Stimulated activated CD4-positive, alpha-beta T cell treated with anti-CD3 and anti-CD28 coated beads, Interleukin-2, amount 100 ng/mL, for 4 hours (primary cell): ENCODE measurements at places on chromosomes 5 and 9.
A peak's percentile ranks its signal among the peaks of the same experiment; 100 is the strongest.

DNA sequence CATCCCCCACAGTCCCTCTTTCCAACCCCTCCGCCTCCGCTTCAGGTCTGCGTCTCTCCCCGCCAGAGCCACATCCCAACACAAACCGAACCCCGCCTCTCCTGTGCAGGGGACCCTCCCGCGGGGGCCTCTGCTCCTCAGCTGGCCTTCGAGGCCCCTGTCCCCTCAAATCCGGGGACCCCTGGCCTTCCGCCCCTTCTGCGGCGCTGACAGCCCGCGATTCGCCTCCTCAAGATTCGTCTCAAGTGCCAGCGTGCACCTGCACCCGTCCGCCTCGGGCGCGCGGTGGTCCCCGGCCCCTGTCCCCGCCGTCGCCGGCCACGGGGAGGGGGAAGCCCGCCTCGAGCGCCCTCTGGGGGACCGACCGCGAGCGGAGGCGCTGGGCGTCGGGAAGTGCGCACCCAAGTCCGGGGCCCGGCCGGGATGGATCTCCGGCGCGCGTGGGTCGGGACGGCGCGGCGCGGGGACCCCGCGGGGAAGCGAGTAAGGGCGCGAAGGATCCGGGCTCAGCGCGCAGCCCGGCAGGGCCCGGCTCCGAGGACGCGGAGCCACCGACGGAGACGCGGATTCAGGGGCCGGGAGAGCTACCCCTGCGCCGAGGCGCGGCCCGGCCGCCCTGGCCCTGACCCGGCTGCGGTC lies 623 bp downstream of the FLT4 start:
- DNase-seq, result no peak

DNA sequence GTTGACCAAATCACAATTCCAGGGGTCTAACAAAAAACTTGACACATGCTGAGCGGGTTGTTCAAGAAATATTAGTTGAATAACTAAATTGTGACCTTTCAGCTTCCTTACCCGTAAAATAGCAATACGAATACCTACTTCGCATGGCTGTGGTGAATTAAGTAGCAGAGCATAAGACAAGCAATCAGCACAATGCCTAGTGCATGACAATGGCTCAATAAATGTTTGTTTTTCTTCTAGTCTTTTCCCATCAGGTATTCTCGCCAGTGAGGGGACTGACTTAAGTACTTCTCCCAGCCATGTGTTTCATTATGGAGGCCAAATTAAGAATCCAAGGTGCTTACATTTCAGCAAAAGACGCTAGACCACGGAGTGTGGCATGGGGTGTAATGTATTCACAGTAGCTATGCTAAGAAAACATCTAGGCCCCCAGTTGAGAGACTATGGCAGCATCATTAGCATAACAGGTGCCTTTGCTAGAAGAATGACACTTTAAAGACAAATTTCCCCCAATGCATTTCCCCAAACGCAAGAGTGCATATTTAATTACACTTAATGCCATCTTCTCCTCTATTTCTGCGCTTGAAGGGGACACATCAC lies 145.9 kb downstream of the ASTN2 start:
- DNase-seq, result no peak

DNA sequence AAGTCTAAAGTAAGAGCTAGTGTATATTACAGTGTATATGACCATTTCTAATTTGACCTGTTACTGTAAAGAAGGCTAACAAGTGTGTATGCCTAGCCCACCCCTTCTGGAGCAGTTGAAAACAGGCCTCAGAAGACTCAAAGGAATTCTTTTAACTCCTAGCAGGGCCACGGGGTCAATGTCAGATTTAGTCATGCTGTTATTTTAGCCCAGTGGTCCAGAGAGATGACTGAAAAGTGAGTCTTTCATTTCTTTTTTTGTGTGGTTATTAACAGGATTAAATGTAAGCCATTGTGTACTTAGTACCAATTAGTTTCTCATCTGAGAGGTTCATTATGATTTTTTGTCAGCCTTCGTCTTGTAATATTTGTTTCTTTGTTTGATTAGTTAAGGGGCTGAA lies 24.4 kb downstream of the ZCCHC7 start:
- no peak for DNase-seq

GRCh38 chr5:132134384-132134783 lies 60.8 kb downstream of the CSF2 start:
- DNase-seq, result no peak

GRCh38 chr5:14607104-14607503 lies 25.5 kb downstream of the OTULINL start:
- no peak for DNase-seq

DNA sequence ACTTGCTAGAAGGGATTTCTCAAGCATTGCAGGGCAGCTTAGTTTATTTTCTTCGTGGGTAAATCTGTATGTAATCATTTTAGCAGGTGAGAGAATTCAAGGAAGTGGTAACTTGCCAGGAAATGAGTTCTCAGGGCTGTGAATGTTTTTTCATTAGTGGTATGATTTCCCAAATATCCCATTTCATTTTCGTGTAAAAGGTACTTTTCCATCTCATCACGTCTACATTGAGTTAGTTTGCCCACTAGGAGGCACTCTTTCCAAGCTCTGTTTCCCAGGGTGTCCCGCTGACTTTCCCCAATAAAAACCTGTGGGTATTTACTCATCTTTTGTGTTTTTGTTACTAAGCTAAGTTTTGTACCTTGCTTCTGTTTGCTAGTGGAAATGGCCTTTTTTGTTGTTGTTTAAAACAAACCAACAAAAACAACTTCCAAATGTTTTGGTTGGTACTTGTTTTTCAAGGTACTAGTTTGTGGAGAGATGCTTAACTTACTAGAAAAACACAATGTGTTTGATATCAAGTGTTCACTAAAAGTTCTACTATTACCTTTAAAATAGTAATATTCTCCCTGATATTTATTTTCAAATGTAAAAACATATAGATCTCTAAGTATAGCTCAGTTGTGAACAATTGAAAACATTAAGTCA lies 373.6 kb downstream of the ADGRV1 start:
- peak; percentile 10 for DNase-seq

DNA sequence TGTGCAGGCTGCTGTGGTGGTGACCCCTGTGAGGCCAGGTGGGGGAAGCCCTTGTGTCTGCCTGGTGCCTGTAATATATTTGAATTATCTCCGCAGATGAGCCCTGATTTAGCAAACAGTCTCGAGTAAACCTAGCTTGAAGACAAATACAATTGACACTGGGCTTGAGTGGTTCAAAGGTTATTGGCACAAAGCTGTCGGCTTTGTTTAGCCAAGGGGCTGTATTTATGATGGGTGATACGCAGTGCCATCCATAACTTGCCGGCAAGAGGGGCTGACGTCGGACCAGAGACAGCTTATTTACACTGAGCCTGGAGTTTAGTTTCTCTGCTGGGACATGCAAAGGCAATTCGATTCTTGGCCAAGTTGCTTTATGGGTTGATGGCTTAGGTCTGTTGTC lies 20.0 kb upstream of the PITX1 start:
- no peak for DNase-seq

GRCh38 chr5:168324859-168325630 lies 33.6 kb downstream of the WWC1 start:
- no peak for DNase-seq

- no peak for DNase-seq
Measured at GRCh38 chr5:165039748-165040147, 1534.3 kb downstream of the MAT2B start.

GRCh38 chr9:125529107-125529506 lies 177.9 kb downstream of the MAPKAP1 start:
- no peak for DNase-seq

GRCh38 chr5:139482050-139482889 lies at the start of gene STING1:
Gene STING1, minus strand, starts transcription at chr5:139482758. Its CDS starts 1,054 bp downstream, at chr5:139481704.
- DNase-seq, result peak; percentile 21

DNA sequence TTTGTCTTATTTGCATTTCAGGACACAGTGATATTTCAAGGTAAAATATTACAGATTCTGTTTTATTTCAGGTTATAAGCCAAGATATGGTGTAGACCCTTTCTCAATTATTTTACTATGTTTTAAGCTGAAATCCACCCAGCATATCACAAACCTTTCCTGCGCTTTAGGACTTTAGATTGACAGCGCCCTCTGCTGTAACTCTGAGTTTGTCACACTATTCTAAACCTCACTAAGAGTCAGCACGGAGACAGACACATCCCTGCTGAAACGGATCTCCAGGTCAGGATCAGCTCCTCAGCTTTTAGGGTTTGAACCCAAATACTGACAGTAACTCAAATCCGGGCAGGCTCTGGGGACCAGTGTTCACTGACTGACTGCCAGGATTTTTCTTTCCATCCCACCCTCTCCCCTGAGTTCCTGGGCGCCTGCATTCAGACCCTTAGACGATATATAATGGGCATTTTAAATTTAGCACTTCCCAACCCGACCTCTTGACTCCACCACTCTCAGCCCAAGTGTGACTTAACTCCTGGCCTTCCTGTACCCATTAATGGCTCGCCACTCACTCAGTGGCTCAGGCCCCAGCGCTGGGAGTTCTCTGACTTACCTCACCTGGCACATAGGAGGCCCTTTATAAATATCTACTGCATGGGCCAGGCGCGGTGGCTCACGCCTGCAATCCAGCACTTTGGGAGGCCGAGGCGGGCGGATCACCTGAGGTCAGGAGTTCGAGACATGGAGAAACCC lies 33.5 kb downstream of the TLX3 start:
- DNase-seq, result no peak

DNA sequence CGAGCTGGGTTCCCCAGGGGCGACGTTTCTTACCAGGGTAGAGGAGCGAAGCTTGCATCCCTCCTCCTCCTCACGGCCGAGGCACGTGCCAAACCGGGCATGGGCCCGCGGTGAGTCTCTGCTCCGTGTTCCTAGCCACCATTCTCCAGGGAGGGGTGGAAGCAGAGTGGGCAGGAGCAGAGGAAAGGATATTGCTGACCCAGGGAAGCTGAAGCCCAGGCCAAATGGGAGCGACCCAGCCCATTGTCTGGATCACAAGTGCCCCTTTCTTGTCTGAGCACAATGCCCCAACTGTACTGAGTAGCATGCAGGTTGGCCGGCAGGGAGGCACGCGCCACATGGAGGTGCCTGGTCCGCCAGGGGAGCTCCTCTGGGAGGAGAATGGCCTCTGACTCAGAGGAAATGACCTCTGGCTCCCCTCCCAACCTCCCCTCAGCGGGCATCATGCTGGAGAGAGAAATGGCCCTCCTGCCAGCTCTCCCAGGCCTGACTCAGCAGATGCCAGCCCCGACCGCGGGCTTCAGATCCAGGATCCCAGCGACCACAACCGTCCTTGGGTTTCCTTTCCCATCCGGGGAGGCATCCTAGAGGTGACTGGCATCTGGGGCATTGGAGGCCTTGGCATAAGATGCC lies 1.1 kb downstream of the PRR7 start:
- no peak for DNase-seq

- DNase-seq, result no peak
Measured at GRCh38 chr9:80158131-80158530, 586.4 kb downstream of the TLE4 start.

- no peak for DNase-seq
Measured at GRCh38 chr9:73269430-73270101, 117.9 kb downstream of the ANXA1 start.

GRCh38 chr5:134133188-134133994 lies 18.9 kb downstream of the TCF7 start:
- no peak for DNase-seq

DNA sequence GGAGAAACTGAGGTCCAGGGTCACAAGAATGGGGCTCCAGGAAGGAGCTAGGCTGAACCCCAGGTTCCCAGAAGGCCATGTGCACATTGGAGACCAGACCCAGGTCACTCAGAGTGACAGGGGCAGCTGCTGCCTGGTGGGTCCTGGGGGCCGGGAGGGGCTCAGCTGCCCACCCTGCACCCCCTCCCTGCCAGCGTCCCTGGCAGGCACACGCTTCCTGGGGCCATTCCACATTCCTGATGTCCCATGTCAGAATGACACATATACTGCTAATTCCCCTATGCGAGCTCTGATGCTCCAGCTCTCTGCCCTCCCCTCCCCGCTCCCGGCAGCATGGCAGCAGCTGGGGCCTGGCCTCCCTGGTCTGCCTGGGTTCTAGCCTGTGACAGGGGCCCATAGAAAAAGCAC lies 14.0 kb downstream of the FGFR4 start:
- DNase-seq, result no peak

DNA sequence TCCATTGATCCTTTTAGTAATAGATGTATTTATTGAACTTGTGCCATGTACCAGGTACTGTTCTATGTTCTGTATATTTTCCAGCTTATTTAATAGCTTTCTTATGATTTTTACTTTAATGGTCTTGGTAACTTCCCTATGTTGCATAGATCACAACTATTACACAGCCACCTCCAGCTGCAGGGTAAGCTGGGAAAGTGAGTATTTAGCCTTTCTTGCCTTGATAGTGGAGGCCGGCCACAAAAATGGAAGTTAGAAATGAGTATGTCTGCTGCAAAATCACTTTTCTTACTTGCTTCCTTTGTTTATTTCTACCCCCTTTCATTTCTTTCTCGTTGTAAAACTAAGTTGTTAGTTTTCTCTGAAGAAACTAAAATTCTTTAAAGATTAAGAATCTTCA lies 43.1 kb upstream of the ANKDD1B start:
- DNase-seq, result no peak

DNA sequence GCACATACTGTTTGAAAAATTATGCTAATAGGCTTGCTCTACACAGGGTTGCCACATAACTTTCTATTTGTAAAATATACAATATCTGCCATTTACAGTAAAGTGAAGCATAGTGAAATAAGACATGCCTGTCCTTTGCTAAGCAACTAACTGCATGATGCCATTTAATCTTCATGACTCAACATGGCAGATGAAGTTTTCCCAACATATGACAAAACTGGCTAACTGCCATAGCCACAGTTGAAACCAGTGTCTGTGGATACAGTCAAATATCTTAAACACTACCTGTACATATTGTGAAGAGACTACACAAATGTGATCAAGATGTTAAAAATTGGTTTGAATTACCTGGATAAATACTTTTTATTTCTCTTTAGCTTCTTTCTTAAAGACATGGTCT lies 3.1 kb upstream of the DMAC1 start:
- DNase-seq, result no peak

GRCh38 chr5:175340180-175340579 lies 103.8 kb downstream of the DRD1 start:
- DNase-seq, result no peak

DNA sequence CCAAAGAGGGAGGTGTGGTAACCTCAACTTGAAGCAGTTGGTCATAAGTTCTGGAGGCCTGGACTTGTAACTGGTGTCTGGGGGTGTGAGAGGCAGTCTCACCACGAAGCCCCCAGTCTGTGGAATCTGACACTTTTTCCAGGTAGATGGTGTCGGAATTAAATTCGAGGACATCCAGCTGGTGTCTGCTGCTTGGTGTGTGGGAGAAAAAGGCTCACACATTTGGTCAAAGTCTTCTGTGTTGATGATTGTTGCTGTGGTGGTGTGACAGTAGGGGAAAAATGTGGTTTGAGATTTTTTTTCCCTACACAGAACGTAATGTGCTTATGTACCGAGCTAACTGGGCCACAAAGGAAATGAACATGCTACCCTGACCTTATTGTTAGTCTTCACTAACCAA lies 251.9 kb downstream of the MAT2B start:
- no peak for DNase-seq
